ENCODE measurements at places on chromosomes 5 and 9.

DNA sequence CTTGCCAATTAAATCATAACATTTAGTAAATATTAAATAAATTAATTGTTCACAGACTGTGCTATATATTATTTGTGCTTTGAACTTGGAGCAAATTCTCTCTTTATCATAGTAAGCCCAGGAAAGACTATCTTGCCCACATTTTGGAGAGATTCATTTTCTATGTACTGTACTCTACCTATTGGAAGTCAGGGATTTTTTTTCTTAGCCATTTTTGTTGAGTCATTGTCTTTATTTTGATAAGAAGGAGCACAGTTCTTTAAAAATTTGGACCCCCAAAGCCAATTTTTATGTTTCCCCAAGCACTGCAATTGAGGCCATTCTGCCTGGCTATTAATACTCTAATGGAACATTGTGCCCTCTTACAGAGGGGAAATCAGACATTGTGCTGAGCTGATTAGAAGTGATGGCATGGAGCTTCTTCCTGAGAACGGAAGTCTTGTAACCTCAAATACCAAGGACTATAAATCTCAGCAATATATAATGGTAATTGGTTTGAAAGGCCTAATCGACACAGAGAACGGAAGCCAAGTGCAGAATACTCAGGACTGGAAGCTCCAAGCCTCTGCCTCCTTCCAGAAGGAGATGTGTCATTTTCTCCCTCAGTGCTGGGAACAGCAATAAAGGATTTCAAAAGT, 188.8 kb upstream of the PAPPA start:
- DNase-seq = no peak

- no peak for DNase-seq
Observed at GRCh38 chr9:14245901-14246525, 67.9 kb downstream of the NFIB start.

- DNase-seq = no peak
Observed at GRCh38 chr9:128762671-128763449, 8.9 kb downstream of the ZER1 start.

DNA sequence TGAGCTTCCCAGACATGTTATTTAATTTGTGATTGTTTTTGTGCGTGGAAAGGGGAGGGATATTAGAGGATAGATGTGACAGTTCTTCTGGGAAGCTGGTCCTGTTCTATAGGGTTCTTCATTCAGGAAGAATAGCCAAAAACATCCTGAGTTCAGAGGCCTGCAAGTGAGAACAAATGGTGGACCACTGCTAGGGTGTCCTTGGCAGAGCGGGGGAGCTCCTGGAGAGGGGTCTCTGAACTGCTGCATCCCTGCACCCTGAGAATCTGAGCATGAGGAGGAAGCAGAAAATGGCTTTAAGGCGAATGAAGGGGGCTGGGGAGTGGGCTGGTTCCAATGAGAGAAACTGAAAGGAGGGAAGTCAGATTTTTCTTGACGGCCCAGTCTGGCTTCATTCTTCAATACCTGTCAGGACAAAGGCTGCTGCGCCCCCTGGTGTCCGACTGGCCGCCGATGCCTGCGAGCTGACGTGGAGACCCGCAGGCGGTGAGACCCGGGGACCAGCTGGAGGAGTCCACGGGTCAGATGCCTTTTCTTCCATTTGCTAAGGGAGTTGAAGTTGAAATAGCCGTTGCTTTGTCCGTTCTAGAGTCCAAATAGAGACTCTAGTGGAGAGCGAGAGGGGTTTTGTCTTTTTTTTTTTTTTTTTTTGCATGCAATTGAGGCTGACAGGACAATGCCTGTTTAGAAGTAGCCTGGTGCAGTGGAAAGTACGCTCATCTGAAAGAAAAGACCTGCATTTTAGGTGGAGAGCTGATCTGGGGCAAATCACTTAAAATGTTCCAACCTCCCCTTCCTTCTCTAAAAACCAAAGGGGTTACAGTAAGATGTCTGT, 39.5 kb upstream of the NFIB start:
- peak; percentile 92 for DNase-seq

Measured in COR-L47 (cell line).